ENCODE measurements at places on chromosomes 2 and 18.

DNA sequence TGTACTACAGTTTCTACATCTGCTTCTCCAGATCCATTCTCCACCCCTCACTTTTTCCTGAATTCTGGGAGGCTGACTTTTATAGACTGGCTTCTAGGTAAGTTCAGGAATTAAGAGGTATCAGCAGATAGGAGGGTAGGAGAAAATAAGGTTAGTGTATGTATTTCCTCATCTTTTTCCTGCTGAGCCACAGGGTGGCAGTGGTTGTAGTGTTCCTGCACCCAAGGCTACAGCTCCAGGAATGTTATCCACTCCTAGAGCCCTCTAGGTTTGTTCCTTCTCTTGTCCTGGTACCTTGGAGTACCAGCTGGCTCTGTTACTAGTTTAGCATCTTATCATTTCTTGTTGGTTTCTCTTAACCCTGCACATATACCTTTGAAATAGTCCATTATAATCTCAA, 40.7 kb upstream of the C2orf66 start:
- no peaks in the 10 kb centered on the region for H3K4me1 ChIP-seq
- no peak overlapping the region for H3K4me3 ChIP-seq
- peak; percentile 11 for DNase-seq
- H3K27ac ChIP-seq, result no peak overlapping the region
- no peaks in the 10 kb centered on the region for H3K27me3 ChIP-seq

GRCh38 chr2:204407204-204408014, 137.9 kb upstream of the PARD3B start:
- H3K4me1 ChIP-seq, result no peaks in the 10 kb centered on the region
- no peak overlapping the region for H3K4me3 ChIP-seq
- H3K36me3 ChIP-seq, result no peaks in the 10 kb centered on the region
- H3K27me3 ChIP-seq, result no peaks in the 10 kb centered on the region
- no peak for DNase-seq

DNA sequence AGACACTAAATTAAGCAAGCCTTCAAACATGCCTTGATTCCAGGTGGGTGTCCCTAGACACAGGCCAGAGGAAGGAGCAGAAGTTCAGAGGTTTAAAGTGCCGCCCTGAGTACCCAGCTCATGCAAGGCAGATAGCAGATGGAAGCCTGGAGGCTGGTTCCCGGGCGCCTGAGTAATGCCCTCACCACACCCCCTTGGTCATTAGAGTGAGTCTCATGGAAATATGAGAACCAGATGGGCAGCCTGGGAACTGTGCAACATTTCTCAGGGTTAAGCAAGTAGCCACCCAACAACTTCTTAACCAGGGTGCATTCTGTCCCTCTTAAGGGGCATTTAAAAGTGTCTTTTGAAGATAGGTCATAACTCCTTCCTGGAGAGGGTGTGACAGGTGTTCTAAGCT, 44.1 kb downstream of the TGFA start:
- H3K36me3 ChIP-seq, result no peaks in the 10 kb centered on the region
- H3K4me3 ChIP-seq, result no peak overlapping the region
- DNase-seq, result no peak
- H3K4me1 ChIP-seq, result no peaks in the 10 kb centered on the region
- no peaks in the 10 kb centered on the region for H3K27me3 ChIP-seq

DNA sequence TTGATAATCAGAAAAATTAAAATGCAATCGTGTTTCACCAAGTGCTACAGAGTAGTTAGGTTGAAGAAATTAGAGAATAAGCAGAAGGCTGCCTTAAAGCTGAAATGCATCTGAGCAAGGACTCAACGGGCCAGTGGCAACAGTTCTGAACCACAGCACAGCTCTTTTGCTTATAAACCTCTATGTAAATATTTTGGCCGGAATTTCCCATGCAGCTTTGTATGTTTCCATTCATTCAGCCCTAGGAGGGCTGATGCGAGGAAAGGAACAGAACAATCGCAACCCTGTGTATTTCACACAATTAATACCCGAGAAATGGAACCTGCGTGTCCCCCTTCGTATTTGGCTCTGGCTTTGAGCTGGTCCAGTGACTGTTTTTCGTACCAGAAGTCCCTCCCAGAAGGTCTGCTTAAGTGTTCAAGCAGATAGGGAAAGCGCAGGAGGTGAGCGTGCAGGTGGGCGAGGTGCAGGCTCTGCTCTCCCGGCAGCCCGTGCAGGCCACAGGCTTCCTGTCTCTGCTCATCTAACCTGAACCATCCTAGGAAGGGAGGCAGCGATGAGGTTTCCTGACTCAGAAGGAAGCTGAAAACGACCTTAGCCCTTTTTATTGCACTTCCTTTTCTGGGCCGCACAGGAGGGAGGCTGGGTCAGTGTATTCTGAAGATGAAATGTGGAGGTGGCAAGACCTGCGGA, 67.3 kb downstream of the ASB1 start:
- peak overlapping the region; percentile 34 for H3K27ac ChIP-seq
- peaks cover 26% of the 10 kb centered on the region for H3K4me1 ChIP-seq
- H3K36me3 ChIP-seq, result no peaks in the 10 kb centered on the region

GRCh38 chr2:10223471-10223870, 79.2 kb upstream of the HPCAL1 start:
- no peaks in the 10 kb centered on the region for H3K27me3 ChIP-seq
- no peak overlapping the region for H3K27ac ChIP-seq
- no peaks in the 10 kb centered on the region for H3K4me1 ChIP-seq
- no peaks in the 10 kb centered on the region for H3K36me3 ChIP-seq
- DNase-seq, result no peak
